ENCODE measurements at places on chromosomes 13 and 19. TPM values are rescaled to one million over a fixed set of nuclear protein-coding genes. Genes with fewer than 3 reads are reported as not detected.
A peak's percentile ranks its signal among the peaks of the same experiment; 100 is the strongest.

The DDX49 gene
- polyA plus RNA-seq = 41.0 TPM

DNA sequence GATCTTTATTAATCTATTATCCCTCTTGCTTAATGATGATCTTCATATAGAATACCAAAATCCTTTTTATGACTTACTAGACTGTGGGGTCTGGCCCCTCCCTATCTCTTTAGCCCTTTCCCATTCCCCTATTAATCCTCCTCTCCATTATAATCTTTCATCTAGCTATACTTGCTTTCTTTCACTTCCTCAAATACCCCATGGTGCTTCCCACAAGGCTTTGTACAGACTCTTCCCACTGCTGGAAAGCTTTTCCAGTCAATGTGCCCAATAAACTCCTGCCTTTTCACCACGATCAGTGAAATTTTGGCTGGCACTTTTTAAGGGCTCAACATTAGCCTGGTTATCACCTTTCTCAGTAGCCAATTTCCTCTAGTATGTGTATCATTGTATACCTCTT, 3.2 kb upstream of the EBPL start:
- DNase-seq = no peak

The NLRP9 gene
- not detected for polyA plus RNA-seq

GRCh38 chr19:57563547-57563946, 3.9 kb upstream of the ZNF550 start:
- no peak for DNase-seq

DNA sequence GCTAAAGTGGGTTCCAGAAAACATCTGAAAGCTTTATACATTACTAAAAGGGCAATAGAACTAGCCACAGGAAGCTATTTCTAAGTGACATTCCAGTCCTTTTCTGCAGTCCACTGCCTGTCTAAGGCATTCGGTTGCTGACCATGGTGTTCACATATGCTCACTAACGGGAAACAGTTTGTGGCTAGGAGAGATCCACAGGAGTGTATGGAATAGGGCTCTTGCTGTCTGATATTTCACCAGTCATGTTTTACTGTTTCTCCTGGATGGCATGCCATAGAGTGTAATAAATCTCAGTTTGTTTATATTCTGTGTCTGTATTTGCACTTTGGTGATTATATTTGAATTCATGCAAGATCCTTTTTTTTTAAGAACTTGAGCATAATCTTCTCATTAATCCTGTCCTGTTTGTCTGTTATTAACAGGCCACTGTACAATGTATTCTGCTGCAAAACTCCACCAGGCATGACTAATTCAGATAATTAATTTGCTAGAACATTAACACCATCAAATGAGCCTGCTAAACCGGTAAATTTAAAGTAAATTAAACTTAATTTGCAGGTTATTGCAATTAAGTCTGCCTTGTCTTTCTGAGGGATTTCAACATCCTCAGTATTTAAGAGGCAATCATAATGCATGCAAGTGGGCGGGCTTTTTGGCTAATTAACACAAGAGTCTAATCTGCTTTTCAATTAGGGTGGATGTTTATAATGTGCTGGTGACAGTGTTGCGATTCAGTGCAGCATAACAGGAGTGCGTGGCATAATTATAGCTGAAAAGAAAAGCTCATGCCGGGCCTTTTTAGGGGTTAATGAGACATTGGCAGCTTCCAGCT, 201.3 kb downstream of the POU4F1 start:
- no peak for DNase-seq

- no peak for DNase-seq
Measured at GRCh38 chr19:1284293-1284978, 1.2 kb upstream of the EFNA2 start.

GRCh38 chr19:2199215-2199614, 35.5 kb downstream of the DOT1L start:
- no peak for DNase-seq

DNA sequence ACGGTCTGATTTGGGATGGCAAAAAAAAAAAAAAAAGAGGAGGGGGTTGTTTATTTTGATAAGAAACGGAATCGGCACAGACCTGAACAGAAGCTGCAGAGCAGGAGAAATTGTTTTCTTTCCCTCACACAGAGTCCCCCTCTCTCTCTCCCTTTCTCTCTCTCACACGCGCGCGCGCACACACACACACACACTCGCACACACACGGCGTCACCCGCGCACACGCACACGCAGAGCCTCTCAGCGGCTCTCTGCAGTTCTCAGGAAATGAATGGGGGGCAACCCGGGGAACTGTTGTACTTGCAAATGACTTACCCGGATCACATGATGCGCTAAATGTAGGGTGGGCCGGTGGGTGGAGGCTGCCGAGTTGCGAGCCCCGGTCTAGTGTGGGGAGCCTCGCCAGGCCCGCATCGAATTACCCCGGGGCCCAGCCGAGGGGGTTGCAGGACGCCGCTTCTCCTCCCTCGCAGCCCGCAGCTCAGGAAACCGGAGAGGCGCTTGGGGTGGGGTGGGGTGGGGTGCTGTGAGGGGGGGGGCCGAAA, 475 bp downstream of the KLF12 start:
- DNase-seq = peak; percentile 91

The CDX2 gene
- polyA plus RNA-seq = not detected

DNA sequence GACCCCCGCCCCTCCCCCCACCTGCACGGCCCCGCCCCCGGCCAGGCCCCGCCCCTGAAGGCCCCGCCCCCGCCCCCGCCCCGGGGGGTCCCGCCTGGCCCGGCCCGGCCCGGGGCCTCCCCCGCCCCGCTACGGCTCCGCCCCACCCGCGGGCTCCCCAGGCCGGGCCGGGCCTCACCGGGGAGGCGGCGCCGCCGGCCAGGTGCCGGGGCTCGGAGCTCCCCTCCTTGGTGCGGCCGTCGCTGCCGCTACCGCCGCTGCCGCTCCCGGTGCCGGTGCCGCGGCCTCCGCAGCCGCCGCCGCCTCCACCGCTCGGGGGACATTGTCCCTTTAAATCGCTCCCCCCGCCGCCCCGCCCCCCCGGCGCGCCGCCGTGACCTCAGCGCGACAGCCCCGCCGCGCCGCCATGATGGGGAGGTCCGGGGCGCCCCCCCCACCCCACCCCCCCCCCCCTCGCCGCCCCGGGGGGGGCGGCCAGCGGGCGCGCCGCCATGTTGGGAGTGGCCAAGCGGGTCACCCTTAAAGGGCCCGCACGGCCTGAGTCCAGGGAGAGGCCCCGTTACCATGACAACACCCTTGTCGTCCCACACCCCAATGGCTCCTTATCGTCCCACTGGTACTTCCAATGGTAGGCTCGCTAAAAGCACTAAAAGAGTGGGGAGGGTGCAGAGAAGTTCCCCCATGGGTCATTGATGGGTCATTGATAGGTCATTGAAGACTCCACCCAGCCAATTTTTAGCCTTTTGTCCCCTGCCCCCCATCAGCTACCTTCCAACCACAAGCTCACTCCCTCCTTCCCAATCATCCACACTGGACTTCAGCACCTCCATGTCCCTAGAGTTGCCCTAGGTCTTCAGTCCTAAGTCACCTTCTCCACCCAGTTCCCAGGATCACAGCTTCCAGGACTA, at the start of gene WIZ:
Gene WIZ, minus strand, starts transcription at position 337 of the 908 bp plus-strand sequence. CDS start 1,649 bp downstream, outside the sequence.
- peak; percentile 55 for DNase-seq

The LILRA2 gene
- polyA plus RNA-seq = 0.96 TPM

The ZNF547 gene
- 10.1 TPM for polyA plus RNA-seq

- no peak for DNase-seq
Measured at GRCh38 chr19:35398570-35398969, 27.7 kb downstream of the GPR42 start.

DNA sequence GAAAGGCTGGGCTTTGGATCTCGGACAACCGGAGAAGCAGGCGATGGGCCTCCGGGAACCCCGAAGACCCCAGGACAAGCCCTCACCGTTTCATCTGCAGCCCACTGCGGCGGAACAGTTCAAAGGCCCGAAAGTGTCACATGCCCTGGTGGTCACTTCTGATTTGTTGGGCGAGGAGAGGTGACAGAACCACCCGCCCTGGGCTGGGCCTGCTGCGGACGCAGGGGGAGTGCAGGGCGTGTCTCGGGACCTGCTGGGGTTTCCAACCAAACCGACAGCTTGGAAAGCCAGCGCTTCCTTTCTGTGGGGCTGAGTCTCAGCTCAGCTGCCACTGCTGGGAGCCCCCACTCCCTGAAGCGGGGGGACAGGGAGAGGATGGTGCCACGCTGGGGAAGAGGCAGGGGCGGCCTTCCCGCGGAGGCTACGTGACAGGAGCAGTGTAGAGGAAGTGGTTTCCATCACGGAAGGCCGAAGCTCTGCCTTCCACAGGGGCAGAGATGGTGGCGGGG, 22.8 kb upstream of the ZBTB7A start:
- DNase-seq = no peak

GRCh38 chr13:60261432-60262351, 98.0 kb upstream of the DIAPH3 start:
- no peak for DNase-seq

The SERTAD1 gene
- 4.8 TPM for polyA plus RNA-seq

- no peak for DNase-seq
Measured at GRCh38 chr19:16197188-16197621, 506 bp upstream of the AP1M1 start.

DNA sequence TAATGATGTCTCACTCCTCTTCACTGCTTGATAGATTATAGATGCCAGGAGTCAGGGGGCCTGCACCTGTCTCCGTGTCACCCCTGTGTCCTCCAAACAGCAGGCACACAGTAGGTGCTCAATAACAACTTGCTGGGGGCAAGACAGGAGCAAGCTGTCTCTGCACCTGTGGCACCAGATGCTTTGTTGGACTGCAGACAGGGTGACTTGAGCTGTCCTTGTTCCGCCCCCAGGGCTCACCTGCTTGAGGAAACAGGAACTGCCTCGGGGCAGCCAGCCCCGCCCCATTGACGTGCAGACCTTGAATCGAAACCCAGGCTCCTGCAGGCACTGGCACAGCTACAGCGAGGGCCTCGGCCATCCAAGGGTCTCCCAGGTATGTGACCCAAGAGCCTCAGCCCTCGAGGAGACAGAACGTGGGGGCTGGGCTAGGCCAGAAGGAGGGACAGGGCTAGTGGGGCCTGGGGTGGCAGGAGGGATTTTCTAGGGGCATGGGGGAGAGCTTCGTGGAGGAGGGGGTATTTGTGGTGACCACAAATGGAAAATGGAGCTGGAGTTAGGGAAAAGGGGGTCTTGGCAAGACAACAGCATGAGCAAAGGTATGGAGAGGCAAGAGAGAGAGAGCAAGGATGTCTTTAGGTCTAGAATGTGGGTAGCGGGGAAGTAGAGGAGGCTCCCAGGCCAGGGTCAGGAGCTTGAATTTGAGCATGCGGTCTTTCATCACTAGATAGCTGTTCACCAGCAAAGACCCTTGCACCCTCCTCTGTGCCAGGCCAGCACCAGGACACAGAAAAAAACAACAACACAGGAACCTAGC, at the start of gene HSH2D:
Gene HSH2D, plus strand, starts transcription at position 287 of the 817 bp plus-strand sequence. CDS start 5,066 bp downstream, outside the sequence.
- DNase-seq = peak; percentile 25

- no peak for DNase-seq
Measured at GRCh38 chr13:60075850-60076249, 87.9 kb downstream of the DIAPH3 start.

GRCh38 chr19:43474986-43475705, 9.7 kb upstream of the LYPD3 start:
- peak; percentile 85 for DNase-seq

- no peak for DNase-seq
Measured at GRCh38 chr13:98765996-98766519, 13.6 kb upstream of the SLC15A1 start.

DNA sequence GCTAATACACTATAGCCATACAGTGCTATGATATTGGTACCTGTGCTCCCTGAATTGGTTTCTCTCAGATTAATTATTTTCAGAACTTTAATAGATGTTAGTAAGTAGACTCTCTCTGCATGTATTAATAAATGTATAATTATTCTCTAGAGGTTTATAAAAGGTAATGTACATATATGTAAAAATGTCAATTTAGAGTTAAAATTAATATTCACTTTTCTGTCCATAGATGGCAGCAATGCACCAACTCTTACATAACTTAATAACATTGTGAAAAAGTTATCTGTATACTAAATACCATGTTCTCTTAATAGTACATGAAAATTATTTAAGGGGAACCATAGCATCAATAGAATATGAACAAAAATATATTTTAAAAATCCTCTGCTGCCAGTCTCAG, 515.0 kb upstream of the KLHL1 start:
- DNase-seq = peak; percentile 3
